Osteocyte (in vitro differentiated cells): ENCODE measurements at places on chromosomes 11 and 22.

GRCh38 chr22:47173535-47174021 is 411.1 kb downstream of the TBC1D22A start:
- no peak for DNase-seq

DNA sequence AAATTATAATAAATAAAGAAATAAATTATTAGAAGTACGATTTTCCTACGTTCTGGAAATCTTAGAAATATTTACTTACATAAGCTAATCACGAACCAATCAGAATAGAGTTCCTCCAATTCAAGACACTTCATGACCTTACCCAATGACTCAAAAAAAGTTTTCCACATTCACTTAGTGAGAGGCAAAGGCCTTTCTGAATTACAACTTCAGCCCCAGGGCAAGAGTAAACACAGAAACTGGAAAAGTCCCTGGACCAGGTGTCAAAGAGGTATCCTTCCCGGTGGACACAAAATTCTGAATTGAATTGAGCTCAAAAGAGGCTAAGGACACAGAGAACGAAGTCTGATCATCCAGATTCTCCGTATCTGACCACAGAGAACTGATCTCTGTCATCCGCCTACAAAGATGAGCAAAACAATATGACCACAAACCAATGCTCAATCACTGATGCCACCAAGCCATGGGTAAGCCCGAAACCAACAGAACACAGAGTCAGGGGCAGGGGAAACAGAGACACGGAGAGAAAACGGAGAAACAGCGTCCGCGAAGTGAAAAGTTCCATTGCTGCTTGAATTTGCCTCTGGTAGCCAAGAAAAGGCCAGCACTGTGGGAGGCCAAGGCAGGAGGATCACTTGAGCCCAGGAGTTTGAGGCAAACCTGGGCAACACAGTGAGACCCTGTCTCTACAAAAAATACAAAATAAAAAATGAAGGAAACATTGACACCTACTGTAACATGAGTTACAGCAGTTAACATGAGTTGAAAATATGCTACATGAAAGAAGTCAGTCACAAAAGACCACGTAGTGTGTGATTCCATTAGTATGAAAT is 6.8 kb downstream of the BID start:
- no peak for DNase-seq

GRCh38 chr11:123473941-123474677 is 44.0 kb downstream of the GRAMD1B start:
- DNase-seq = no peak

- no peak for DNase-seq
These were observed 3.4 kb upstream of the MOGAT2 start for GRCh38 chr11:75714211-75714610.

GRCh38 chr11:62652161-62653006 is 718 bp downstream of the INTS5 start:
- DNase-seq = no peak
